HFFc6 (cell line): ENCODE measurements at places on chromosomes 2 and 18. TPM values are rescaled to one million over a fixed set of nuclear protein-coding genes. Genes with fewer than 3 reads are reported as not detected.

WDFY1 gene
- total RNA-seq = 36.1 to 44.5 TPM (median 37.7 TPM) in 3 replicates

GRCh38 chr2:12389344-12390045 lies 327.2 kb upstream of the TRIB2 start:
- DNase-seq = peak; percentile 2
- 0 out of 2 replicates have a peak overlapping the region, but pooled peaks have one; percentile 1 for H3K27ac ChIP-seq
- peak overlapping the region; percentile 5; the same call in 1 of the 2 replicates for H3K4me3 ChIP-seq
- peaks cover 9% of the 10 kb centered on the region for H3K4me1 ChIP-seq
- no peaks in the 10 kb centered on the region for H3K36me3 ChIP-seq

DNA sequence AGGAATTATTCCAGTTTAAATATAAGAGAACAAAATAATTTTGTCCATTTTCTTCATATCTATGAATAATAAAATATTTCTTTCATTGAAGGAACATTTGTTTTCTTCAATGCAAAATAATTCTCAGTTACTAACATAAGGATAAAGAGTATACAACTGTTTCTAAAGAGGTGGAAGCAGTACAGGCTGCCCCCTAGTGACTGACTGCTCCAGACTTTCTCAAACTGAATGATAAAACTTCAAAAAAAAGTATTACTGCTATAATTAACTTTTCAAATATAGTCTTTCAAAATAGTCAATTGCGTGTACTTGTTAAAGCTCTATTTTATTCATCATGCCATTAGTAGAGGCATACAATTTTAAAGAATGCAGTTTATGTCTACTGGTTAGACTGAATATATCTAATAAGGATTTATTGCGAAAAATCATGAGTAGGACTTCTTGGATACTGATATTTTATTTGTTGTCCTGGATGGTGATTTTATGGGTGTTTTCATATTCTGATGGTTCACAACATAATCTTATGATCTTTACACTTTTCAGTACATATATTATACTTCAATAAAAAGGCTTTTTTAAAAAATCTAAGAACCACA lies 100.1 kb downstream of the WDPCP start:
- peak; percentile 30 for DNase-seq
- H3K36me3 ChIP-seq = no peaks in the 10 kb centered on the region
- no peak overlapping the region for H3K27ac ChIP-seq
- no peaks in the 10 kb centered on the region for H3K4me1 ChIP-seq
- no peaks in the 10 kb centered on the region; the same call in 1 of the 2 replicates for H3K27me3 ChIP-seq

GRCh38 chr2:240133401-240133800 lies 2.7 kb downstream of the COPS9 start:
- H3K4me3 ChIP-seq = no peak overlapping the region
- no peak overlapping the region for H3K27ac ChIP-seq
- H3K27me3 ChIP-seq = peaks cover 2% of the 10 kb centered on the region
- H3K4me1 ChIP-seq = peaks cover 24% of the 10 kb centered on the region

IL36B gene
- not detected in 3 replicates for total RNA-seq

AQP12B gene
- not detected in 2 replicates for total RNA-seq

GRCh38 chr2:238642973-238643372 lies 204.9 kb upstream of the TWIST2 start:
- no peak overlapping the region for H3K27ac ChIP-seq
- no peak for DNase-seq
- H3K4me3 ChIP-seq = no peak overlapping the region
- no peaks in the 10 kb centered on the region for H3K36me3 ChIP-seq

DNA sequence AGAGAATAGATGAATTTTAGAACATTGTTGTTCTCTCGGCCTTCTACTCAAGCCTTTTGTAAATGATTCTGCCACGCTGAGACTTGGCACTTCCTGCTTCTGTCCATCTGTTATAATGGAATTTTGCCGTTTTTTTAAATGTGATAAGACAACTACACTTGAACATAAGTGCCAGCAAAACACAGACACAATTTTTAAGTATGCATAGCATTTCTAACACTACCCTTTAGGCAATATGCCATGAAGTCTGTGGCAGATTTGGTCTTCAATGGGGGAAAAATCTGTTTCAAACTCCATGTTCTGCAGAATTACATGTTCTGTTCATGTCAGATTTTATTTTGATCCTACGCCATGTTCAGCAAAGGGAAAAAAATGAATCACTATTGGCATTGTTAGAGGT lies 1170.7 kb upstream of the SLC39A10 start:
- H3K36me3 ChIP-seq = no peaks in the 10 kb centered on the region
- no peak overlapping the region for H3K4me3 ChIP-seq
- no peaks in the 10 kb centered on the region for H3K27me3 ChIP-seq
- no peak overlapping the region for H3K27ac ChIP-seq

CFC1 gene
- not detected in 3 replicates for total RNA-seq

DNA sequence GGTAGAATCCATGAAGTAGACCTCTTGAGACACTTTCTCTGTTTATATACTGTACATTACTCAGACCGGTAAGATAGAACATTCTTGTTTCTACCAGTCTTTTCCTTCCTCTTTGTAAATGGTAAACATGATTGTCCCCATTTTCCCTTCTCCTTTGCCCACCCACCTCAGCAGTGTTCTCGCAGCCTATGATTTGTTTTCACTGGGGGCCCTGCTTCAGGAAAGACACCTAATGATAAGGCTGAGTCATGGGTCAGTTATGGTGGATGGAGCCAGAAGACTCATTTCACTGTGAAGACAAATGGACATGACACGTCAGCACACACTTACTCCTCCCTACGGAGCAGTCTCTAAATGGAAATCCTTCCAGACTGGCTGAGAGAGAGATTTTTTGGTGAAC lies 23.7 kb downstream of the CENPO start:
- peaks cover 42% of the 10 kb centered on the region for H3K36me3 ChIP-seq
- H3K4me1 ChIP-seq = peaks cover 66% of the 10 kb centered on the region

DNA sequence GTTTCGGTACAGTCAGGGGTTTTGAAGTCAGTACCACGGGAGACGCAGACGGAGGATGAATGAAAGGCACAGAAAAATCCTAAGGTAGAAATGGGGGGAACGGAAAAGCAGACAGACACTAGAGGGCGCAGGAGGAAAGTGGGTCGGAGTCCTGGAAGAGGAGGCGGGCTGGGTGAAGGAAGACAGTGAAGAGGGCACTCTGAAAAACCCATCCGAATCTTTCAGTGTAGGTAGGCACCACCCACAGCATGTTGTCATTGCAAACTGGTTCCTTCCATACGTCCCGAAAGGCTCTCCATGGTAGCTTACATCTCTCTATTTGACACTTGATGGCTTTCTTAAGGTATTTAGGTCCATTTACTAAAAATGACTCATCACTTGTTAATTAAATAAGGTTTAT lies 18.5 kb upstream of the ZNF236 start:
- H3K4me3 ChIP-seq = no peak overlapping the region
- DNase-seq = peak; percentile 40
- H3K4me1 ChIP-seq = peaks cover 27% of the 10 kb centered on the region
- H3K36me3 ChIP-seq = peaks cover 5% of the 10 kb centered on the region; the same call in 1 of the 2 replicates
- no peaks in the 10 kb centered on the region for H3K27me3 ChIP-seq

GRCh38 chr2:219213026-219213415 lies 5.7 kb downstream of the ABCB6 start:
- H3K27me3 ChIP-seq = peaks cover 3% of the 10 kb centered on the region
- no peak overlapping the region for H3K4me3 ChIP-seq
- DNase-seq = no peak
- no peak overlapping the region for H3K27ac ChIP-seq

DNA sequence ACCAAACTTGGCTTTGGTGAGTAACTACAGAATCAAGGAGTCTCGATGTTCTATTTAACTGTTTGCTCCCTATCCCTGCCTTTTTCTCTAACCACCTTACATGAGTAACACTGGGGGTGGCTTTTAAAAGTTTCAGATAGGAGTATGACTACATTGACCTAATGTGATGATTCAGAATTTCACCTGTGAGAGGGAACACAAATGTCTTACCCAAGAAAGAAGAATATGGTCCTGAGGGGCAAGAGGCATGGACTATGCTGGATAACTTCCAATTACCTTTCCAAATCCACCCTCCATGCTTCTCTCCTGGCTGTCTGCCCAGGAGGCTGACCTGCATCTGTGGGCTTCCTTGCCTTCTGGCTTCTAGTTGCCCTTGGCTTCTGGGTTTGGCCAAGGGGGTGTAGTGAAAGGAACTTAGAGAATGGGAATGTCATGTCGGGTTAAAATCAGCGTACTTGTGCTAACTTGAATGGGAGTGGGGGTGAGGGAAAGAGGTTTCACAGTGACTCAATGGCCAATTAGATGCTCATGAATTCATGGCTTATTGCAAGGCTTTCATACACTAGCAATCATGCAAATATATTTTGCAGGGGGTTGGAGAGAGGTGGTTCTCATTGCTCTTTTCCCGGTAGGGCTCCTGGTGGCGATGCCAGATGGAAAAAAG lies 5.3 kb upstream of the IL36G start:
- no peak overlapping the region for H3K27ac ChIP-seq
- no peak overlapping the region for H3K4me3 ChIP-seq
- H3K4me1 ChIP-seq = no peaks in the 10 kb centered on the region; the same call in 1 of the 2 replicates
- peaks cover 24% of the 10 kb centered on the region for H3K27me3 ChIP-seq
- H3K36me3 ChIP-seq = no peaks in the 10 kb centered on the region
- DNase-seq = no peak

INHBB gene
- 0.44 to 0.94 TPM (median 0.61 TPM) in 3 replicates for total RNA-seq

GRCh38 chr2:119574864-119575263 lies 30.6 kb downstream of the CFAP221 start:
- no peak overlapping the region for H3K4me3 ChIP-seq
- no peak overlapping the region for H3K27ac ChIP-seq
- no peaks in the 10 kb centered on the region; the same call in 1 of the 2 replicates for H3K27me3 ChIP-seq
- no peak for DNase-seq
- no peaks in the 10 kb centered on the region for H3K4me1 ChIP-seq

DNA sequence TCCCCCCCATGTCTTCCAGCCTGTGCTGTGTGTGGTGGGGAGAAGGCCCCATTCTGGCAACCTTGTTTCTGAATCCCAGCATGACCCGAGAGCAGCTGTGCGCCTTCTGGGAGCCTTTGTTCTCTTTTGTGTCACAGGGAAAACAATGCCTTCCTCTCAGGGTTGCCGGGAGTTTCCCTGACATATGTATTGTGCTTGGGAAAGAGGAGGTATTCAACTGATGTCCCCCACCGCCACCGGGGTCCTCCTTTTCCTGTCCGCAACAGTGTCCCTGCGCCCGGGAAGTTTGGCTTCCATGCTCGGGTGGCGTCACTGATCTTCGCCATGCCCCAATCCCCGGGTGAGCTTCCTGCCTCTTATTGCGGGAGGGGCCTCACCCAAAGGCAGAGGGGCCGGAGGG lies 77.5 kb upstream of the ASB18 start:
- H3K4me1 ChIP-seq = no peaks in the 10 kb centered on the region
- H3K27me3 ChIP-seq = peaks cover 16% of the 10 kb centered on the region
- no peak for DNase-seq
- H3K4me3 ChIP-seq = no peak overlapping the region
- H3K27ac ChIP-seq = no peak overlapping the region
- H3K36me3 ChIP-seq = no peaks in the 10 kb centered on the region
